ENCODE measurements at places on chromosomes 7 and 10. TPM values are rescaled to one million over a fixed set of nuclear protein-coding genes. Genes with fewer than 3 reads are reported as not detected.

Gene KIF11
- total RNA-seq: 2.4 TPM

Gene AKR1C8
- not detected for total RNA-seq

Gene TFPI2
- total RNA-seq: 649 TPM

Gene ABHD11
- 4.5 TPM for total RNA-seq

Gene RNF32
- total RNA-seq: 0.69 TPM

Gene CDC14C
- not detected for total RNA-seq

Gene PMPCB
- 68.6 TPM for total RNA-seq

Gene CCDC136
- 11.4 TPM for total RNA-seq

Gene MRC1
- total RNA-seq: 0.05 TPM

Gene IRF5
- 0.14 TPM for total RNA-seq

Data from smooth muscle cell of the umbilical artery (primary cell).